ENCODE measurements at places on chromosomes 13 and 19. TPM values are rescaled to one million over a fixed set of nuclear protein-coding genes. Genes with fewer than 3 reads are reported as not detected.

ZNF442 gene
- polyA plus RNA-seq, result 5.7 TPM

- no peak for DNase-seq
Observed at GRCh38 chr13:19672990-19673389, 39.5 kb downstream of the MPHOSPH8 start.

DNA sequence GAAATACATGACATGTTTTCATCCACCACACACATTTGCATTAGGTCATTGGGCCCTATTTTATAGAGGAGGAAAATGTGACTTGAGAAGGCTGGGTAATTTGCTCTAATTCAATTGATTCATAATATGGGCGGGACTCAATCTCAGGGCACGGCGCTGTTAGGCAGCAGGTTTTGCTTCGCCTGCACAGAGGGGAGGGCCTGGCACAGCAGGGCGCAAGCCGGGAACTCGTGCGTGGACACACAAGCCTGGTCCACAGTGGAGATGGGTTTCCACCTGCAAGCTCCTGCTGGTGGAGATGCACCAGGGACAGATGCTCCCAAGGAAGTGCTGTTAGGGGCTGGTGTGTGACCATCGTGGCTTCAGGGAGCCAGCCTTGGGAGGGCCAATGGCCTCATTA lies 58.4 kb upstream of the MTIF3 start:
- DNase-seq, result no peak

NXNL1 gene
- polyA plus RNA-seq, result 0.25 TPM

GRCh38 chr13:59846845-59847620 lies 316.7 kb downstream of the DIAPH3 start:
- DNase-seq, result no peak

UBL3 gene
- polyA plus RNA-seq, result 36.4 TPM

DNA sequence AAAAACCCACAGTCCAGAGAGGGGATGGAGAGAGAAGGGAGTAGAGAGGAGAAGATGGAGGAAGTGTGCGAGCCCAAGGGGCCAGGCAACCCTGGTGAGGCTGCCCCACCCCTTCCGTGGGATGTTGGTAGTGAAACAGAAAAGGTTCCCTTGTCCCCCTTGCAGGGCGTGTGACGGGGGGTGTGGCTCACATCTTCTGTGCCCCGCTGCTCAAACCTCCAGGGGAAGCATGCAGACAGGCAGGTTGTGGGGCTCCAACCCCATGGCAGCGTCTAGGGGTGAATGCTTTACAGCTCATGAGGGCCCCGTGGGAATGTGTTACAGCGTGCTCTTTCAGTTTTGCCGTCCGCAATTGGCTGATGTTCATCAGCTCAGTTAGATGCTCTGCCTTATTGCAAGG lies 14.7 kb upstream of the EVI5L start:
- no peak for DNase-seq

GRCh38 chr13:62702502-62702901 lies 1286.9 kb upstream of the PCDH20 start:
- no peak for DNase-seq

DNA sequence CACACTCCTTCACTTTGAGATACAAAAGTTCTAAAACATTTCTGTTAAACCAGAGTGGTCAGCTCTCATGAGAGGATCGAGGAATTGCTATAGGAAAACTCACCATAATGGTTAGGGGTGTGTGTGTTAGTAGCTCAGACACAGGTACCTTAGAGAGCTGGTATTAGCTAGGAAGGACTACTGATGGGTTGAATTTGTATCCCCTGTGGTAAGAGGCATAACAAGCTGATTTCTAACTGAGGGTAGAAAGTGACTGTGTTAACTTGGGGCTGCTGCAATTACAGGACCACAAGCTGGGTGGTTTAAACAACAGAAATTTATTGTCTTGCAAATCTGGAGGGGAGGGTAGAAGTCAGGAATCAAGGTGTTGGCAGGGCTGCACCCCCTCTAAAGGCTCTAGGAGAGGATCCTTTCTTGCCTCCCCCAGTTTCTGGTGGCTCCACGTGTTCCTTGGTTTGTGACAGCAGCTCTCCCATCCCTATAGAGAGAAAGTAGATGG lies 17.4 kb downstream of the LEUTX start:
- DNase-seq, result no peak

DNA sequence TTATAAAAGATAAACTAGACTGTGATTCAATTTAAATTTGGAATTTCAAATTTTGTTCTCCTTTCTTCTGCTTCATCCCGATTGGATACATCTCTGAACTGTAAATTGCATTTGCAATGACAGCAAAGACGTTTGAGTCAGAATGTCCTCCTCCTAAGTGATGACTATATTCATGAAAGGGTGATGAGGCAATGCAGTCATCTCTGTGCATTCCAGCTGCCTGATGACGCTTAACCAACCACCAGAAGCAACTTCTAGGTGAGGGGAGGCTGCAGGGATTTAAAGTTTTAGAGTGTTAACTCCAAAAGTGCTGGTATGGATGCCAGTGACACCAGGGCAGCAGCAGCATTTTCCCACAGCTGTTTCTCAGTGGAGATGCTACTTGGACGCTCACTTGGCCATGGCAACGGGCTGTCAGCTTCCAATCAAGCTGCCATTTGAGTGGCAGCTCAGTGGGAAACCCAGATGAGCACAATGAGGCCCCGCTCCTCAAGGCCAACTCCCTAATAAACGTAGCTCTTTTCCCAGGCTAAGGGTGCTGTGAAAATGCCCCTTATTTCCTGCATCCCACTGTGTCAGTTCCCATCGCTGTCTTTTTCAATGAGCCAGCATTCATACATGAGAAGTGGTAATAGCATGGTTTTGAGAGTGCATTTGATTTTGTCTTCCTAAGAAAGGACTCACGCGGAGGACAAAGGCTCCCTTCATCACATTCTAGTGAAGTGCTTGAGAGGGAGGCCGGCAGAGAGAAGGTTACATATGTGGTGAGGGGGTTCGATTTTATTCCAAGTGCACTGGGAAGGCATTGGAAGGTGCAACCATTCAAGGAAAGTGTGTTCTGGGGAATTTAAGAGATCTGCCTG lies 45.2 kb upstream of the AMER2 start:
- peak; percentile 24 for DNase-seq

DNA sequence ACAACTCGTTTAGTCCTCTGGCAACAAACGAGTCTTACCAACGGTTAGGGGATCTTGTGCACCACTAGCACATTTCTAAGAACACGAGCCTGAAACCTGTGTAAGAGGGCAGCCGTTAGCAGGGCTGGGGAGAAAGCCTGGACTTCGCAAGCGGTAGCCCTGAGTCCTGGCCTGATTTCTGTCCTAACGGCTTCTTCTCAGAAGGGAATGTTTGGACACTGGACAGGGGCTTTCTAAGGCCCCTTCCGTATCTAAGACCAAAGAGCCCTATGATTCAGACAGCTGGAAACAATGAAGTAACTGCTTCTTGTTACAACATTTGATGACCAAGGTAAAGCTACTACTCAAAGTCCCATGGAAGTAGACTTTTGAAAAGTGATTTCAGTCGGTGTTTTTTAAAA lies 2.2 kb downstream of the ANKRD10 start:
- no peak for DNase-seq

GRCh38 chr19:34298891-34299520 lies 44.7 kb downstream of the GARRE1 start:
- no peak for DNase-seq

DNA sequence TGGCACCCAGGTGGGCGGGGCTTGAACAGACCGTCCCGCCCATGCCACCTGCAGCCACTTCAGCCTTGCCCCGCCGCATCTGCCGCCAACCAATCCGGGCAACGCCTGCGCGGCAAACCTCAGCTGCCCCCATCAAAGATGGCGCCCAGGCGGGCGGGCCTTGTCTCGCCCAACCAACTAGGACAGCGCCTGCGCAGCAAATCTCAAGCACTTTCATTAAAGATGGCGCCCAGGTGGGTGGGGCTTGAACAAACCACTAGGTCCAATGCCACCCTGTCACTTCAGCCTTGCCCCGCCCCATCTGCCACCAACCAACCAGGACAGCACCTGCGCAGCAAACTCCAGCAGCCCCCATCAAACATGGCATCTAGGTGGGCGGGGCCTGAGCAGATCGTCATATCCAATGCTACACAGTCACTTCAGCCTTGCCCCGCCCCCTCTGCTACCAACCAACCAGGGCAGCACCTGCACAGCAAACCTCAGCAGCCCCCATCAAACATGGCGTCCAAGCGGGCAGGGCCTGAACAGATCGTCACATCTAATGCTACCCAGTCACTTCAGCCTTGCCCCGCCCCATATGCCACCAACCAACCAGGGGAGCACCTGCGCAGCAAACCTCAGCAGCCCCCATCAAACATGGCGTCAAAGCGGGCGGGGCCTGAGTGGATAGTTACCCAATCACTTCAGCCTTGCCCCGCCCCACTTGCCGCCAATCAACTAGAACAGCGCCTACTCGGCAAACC lies 1.4 kb downstream of the PEG3 start:
- DNase-seq, result peak; percentile 98

- DNase-seq, result no peak
Observed at GRCh38 chr19:38055655-38056521, 148.9 kb downstream of the SIPA1L3 start.

RNF113B gene
- polyA plus RNA-seq, result 0.06 TPM

DNA sequence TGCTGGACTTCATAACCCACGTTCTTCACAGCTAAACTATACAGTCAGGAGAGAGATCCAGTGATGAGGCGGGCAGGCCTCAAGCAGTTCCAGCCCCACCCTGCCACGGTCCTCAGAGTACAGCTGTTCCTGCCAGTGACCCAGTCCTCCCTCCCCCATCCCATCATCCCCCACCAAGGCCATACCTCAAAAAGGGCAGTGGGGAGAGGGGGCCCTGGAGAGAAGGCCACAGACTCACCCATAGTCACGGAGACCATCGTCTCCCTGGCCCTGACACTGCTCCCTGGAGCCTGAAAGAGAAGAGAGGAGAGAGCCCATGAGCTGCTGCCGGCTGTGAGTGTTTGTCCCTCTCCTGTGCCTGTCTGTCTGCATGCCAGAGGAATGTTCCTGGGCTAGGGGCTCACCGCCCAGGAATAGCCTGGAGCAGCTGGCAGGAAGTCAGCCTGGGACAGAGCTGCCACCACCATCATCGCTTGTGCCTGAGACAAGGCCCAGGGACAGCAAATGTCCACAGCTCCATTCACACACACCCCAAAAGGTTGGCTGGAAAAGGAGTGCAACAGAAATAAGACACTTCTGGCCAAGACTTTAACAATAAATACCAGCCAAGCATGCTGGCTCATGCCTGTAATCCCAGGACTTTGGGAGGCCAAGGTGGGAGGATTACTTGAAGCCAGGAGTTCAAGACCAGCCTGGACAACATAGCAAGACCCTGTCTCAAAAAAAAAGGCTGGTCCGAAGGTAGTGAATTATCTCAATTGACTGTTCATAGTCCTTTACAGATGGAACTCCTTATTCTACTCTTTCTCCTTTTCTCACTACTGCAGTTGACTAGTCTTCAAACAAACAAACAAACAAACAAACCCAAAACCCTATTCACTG lies 6.4 kb downstream of the C19orf47 start:
- DNase-seq, result no peak

- no peak for DNase-seq
Observed at GRCh38 chr19:6354098-6354674, 7.1 kb upstream of the CLPP start.

DNA sequence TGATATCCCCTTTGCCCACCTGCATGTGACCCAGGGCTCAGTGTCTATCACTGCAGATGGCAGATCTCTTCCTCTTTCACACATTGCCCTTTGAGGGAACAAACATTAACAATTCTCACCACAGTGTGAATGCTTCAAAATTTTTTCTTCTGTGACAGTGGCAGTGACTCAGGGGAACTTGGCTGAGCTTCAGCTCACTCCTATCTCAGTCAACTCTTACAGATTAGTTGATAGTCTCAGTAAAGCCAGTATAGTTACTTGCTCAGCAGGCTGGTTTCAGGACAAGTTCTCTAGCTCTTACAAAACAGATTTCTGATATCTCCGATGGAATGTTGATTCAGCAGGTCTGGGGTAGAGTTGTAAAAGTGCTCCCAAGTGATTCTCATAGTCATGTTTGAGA lies 166.9 kb downstream of the DLEU7 start:
- DNase-seq, result no peak

RTBDN gene
- not detected for polyA plus RNA-seq

DNA sequence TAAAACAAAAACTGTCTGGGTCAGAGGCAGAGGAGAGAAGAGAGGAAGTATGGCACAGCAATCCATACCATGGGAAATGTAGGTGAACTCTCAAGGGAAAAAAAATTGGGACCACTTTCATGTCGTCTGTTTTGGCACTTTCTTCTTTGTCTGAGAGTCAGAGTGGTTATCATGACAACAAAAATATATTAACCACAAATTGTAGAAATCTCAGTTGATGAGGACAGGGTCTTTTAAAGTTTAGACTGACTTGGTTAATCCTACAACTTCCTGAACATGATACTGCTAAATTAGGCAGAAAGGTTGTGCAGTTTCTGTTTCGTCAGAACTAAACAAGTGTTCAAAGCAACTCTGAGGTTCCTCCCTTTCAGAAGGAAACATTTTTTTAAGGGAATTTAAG lies 15.2 kb downstream of the KLF5 start:
- no peak for DNase-seq

POU2F2 gene
- polyA plus RNA-seq, result 0.58 TPM

ANKRD24 gene
- polyA plus RNA-seq, result 1.7 TPM

GRCh38 chr13:75507027-75508001 lies 25.3 kb upstream of the TBC1D4 start:
- no peak for DNase-seq
